ENCODE measurements at places on chromosomes 4 and X. TPM values are rescaled to one million over a fixed set of nuclear protein-coding genes. Genes with fewer than 3 reads are reported as not detected.

DNA sequence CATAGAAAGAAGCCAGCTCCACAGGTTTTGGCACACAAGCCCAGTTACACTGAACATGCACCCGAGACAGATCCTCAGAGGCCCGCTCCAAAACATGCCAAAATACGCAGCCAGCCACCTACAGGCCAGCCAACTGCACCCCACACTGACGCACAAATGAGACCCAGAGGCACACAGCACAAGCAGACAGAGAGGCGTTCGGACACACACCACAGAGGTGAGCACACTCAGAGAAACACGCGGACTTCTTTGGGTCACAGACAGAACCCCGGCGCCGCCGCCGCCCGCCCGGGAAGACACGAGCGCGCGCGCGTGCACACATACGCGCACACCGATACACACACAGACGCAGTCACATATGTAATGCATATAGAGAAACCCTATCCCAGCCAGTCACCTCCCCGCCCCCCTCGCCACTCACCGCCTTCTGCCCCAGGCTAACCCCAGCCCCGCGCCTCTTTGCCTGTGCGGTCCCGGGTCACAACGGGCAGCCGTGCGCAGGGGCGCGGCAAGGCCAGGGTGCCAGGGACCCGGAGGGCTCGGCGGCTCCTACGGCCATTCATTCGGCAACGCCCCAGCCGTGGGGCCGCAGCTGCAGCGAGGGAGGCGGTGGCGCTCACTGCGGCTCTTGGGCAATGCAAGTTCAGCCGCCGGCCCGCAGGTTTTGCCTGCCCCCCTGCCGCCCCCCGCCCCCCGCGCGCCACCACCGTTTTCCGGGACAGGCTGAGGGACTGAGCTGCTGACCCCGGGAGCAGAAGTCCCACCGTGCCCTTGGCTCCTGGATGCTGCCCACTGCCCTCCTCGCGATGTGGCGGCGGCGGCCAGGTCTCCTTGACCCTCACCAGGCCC lies 553 bp downstream of the SEPTIN6 start:
- DNase-seq = peak; percentile 27

DNA sequence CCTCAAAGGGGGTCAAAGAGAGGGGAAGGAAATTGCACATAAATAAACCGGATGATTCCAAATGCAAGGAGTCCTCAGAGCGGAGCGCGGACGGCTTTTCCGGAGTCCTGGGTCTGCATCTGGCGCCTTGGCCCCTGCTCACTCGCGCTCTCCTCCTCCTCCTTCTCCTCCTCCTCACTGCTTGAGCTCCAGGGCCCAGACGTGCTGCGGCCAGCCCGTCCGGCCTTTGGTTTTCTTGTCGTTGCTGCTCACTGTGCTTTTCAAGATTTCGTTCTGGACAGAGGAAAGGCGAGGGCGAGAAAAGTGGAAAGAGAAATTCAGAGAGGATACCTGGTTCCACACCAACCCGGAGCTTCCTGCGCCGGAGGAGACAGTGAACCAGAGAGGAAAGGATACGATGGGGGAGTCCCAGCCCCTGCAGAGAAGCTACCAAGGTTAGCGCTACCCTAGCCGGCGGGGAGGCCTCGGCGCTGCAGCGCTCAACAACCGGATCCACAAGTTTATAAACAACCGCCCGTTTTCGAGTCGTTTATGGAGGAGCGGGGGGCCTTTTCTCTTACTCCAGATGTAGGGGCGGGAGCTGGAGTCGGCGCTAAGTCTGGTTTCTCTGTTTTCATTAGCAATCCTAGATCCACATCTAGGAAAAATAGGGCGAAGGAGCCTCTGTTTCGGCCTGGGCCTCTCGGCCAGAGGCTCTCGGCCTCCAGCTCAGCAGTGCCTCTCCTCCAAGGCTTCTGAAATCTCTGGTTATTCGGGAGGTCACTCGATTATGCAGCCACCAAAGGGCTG lies 2.7 kb downstream of the HAND2 start:
- no peak for DNase-seq

GRCh38 chrX:120260369-120260768 lies 9.8 kb downstream of the ZBTB33 start:
- DNase-seq = no peak

The NEIL3 gene
- 6.9 TPM for total RNA-seq

The EGF gene
- total RNA-seq = not detected

DNA sequence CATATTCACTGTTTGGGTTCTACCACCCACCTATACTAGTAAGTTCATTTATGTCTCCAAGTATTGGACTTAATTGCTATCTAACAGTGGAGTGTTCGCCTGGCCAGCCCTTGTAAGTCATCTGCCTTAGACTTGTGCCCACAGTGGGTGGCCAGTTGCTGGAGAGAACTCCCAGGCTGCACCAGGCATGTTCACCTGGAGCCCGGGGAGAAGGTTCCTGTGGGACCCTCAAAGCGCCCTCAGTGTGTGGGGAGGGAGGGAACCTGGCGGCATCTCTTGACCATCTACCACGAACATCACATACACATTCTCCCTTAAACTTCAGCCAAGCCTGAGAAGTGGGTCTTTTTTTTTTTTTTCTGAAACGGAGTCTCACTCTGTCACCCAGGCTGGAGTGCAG lies 138.1 kb downstream of the CPZ start:
- no peak for DNase-seq

The DCAF8L2 gene
- total RNA-seq = not detected

The USP9X gene
- 66.8 TPM for total RNA-seq

- DNase-seq = no peak
Observed at GRCh38 chrX:49082271-49082871, 2.7 kb upstream of the WDR45 start.

GRCh38 chr4:159134429-159134828 lies 31.6 kb downstream of the RAPGEF2 start:
- no peak for DNase-seq

DNA sequence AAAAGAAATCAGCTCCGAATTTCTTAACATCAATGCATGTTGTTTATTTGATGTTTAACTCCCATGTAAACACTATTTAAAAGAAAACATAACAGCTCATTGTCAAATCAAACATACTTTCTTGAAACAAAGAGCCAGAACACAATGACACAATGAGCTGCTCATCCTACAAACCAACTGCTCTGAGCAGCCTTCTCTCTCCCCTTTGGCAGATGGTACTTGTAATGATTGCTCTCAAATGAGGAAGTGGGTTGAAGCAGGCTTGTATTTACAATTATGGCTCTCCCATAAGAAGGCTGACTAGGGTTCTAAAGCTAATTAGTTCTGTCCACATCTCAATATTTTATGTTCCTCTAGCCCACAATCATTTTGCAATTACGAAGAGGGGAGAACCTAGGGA lies 637.8 kb upstream of the ADGRL3 start:
- DNase-seq = no peak

DNA sequence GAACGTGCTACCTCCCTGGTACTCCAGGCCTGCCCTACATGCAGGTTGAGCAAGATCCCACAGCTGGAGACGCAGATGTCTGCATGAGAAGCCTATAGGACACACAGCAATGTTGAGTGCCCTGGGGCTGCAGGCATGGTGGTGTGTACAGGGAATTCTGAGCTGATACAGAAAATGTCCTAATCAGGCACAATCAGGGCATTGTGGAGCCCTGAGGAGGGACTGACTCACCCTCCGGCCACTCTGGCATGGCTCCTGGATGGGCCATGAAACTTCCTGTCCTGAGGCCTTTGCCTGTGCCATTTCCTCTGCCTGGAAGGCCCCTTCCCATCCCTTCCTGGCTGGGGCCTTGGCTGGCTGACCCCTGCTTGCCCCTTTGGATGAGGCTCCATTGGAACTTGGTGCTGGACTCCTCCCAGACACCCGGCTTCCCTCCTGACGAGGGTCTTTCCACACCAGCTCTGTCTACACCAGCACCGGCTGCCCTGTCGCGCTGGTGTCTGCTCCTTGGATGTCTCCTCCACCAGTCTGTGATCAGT lies 16.7 kb upstream of the AFAP1 start:
- DNase-seq = peak; percentile 91

The MAGEC3 gene
- not detected for total RNA-seq

- no peak for DNase-seq
Observed at GRCh38 chrX:150871341-150871811, 27.1 kb downstream of the CD99L2 start.

DNA sequence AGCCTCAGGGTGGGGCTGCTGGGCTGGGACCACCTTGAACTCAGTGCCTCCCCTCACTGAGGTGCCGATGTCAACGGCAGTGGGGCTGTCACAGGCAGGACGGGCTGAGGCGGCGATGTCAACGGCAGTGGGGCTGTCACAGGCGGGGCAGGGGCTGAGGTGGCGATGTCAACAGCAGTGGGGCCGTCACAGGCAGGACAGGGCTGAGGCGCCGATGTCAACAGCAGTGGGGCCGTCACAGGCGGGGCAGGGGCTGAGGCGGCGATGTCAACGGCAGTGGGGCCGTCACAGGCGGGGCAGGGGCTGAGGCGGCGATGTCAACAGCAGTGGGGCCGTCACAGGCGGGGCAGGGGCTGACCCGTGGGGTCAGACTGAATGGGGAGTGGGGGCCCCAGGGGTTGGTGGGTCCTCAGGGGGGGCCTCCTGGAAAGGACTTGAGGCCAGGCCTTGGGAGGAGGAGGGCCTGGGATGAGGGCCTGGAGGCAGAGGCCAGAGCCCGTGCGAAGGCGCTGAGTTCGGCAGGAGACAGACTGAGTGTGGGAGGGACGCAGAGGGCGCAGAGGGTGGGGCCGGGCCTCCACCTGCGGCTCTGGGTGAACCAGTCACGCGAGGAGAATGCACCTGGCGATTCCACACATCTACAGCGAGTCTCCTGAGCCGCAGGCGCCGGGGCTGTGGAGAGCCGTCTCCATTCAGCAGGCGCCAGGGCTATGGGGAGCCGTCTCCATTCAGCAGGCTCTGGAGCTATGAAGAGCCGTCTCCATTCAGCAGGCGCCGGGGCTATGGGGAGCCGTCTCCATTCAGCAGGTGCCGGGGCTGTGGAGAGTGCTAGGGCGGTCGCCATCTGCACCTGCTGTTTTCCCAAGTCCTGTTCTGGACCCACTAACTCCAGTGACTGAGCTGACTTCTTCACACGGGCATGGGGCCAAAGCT lies 22.9 kb downstream of the ATP5ME start:
- no peak for DNase-seq

GRCh38 chrX:13094828-13095341 lies 50.5 kb upstream of the FAM9C start:
- peak; percentile 28 for DNase-seq

- DNase-seq = no peak
Observed at GRCh38 chr4:121973816-121974215, 22.0 kb upstream of the TRPC3 start.
